HL-60 (cell line): ENCODE measurements at places on chromosomes 13 and 19.
A peak's percentile ranks its signal among the peaks of the same experiment; 100 is the strongest.

GRCh38 chr13:68234274-68234673 is 1004.1 kb upstream of the PCDH9 start:
- no peak for DNase-seq

DNA sequence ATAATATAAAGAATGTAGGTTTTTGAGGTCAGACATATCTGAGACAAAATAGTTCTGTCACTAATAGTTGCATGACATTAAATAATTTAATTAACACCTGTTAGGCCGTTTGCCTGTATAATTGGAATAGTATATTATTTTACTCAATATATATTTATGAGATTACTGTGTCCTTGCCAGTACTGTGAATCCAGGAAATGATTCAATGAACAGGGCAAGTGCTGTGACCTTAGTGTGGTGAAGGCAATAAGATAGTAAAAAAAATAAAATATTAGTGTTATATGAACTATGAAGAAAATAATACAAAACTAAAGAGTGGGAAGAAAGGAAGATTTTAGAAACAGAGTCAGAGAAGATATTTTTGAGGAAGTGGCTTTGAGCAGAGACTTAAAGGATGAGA is 403.7 kb downstream of the PCDH9 start:
- no peak for DNase-seq

- no peak for DNase-seq
These were observed 107.5 kb downstream of the MYCBP2 start for GRCh38 chr13:77219401-77219800.

DNA sequence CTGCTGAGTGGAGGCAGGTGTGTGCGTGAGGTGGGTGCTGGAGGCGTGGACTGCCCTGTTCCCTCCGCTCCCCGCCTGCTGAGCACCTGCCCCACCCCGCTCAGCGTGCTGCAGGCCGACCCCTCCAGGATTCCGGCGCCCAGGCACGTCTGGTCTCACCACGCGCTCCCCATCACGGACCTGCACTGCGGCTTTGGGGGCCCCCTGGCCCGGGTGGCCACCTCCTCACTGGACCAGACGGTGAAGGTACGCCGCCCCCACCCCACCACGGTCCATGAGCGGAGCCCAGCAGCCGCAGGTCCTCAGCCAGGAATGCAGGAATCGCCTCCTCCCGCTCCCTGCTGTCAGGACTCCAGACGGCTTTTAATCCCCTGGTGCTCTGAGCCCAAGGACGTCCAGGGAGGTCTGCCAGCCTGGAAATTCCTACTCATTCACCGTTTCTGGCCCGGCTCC is 6.0 kb downstream of the WDR18 start:
- no peak for DNase-seq

DNA sequence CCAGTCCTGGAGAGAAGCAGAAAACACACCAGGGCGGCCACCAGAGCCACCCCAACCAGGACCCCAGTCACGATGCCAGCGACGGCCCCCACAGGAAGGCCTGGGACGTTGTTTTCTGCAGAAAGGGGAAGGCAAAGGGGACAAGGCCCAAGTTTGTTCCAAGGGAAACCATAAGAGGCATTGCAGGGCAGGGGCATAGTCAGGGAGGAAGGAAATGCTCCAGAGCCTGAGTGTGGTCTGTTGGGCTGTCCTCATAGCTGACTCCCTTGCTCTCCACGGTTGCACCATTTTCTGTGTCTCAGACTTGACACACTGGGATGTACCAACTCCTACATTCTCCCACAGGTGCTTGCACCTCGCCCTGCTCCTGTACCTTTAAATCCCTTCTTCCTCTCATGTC is 5.2 kb downstream of the CEACAM4 start:
- peak; percentile 96 for DNase-seq

- DNase-seq = no peak
These were observed 5.3 kb downstream of the USHBP1 start for GRCh38 chr19:17259118-17259780.

DNA sequence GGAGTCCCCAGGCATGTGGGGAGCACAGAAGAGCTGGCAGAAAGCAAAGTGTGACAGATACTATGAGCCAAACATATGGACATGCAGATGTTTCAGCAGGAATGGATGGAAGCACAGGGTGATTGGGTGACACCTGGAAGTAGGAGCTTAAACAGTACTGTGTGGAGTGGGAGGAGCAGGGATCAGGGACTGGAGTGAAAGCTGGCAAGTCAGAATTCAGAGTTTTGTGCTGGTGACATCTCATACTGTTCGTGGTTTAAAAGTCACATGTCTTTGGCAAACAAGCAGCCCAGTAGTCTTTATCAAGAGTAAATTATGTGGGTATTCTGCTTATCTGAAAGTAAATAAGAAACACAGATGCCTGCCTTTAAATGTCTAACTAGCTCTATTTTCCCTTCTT is 408.2 kb downstream of the COG6 start:
- DNase-seq = no peak

GRCh38 chr19:50659318-50660087 is 10.3 kb downstream of the C19orf81 start:
- DNase-seq = no peak

GRCh38 chr13:44790289-44790688 is 199.0 kb downstream of the NUFIP1 start:
- DNase-seq = no peak

GRCh38 chr19:29777781-29778309 is 33.9 kb upstream of the CCNE1 start:
- DNase-seq = no peak

- no peak for DNase-seq
These were observed 38.0 kb upstream of the C13orf42 start for GRCh38 chr13:51148952-51149573.

DNA sequence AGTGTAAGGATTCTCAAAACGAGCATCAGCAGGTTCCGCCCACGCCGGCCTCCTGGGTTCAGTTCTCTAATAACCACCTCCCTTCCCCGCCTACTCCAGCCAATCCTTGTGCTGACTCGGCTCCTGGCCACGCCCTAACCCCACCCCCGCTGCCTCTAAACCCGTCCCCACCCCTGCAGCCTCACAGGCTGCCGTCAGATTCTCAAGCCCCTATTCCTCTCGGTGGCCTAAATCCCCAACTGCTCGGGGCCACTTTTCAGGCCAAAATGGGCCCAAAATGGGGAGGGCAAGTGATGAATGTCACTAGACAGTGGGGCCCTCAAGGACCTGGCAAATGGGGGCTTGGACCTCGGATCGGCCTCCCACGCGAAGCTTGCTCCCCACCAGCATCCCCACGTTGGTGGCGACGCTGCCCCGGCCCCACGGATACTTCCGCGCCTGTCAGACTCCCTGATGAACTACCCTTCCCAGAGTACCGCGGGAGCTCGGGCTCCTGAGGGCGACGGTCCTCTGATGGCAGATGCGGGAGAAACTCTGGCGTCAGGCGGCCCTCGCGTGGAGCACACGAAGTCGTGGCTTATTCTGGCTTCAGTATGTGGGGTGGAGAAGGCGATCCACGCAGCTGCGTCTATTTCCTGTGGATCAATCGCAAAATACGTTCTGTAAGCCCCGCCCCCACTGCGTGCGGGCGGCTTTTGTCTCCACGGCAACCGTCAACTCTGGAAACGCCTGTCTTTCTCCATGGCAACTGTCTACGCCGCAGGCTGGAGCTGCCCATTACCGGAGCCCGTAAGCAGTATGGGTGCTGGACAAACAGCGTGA is 24.8 kb downstream of the ZNF473 start:
- DNase-seq = peak; percentile 44

GRCh38 chr13:93964146-93964512 is 515.4 kb downstream of the DCT start:
- no peak for DNase-seq

DNA sequence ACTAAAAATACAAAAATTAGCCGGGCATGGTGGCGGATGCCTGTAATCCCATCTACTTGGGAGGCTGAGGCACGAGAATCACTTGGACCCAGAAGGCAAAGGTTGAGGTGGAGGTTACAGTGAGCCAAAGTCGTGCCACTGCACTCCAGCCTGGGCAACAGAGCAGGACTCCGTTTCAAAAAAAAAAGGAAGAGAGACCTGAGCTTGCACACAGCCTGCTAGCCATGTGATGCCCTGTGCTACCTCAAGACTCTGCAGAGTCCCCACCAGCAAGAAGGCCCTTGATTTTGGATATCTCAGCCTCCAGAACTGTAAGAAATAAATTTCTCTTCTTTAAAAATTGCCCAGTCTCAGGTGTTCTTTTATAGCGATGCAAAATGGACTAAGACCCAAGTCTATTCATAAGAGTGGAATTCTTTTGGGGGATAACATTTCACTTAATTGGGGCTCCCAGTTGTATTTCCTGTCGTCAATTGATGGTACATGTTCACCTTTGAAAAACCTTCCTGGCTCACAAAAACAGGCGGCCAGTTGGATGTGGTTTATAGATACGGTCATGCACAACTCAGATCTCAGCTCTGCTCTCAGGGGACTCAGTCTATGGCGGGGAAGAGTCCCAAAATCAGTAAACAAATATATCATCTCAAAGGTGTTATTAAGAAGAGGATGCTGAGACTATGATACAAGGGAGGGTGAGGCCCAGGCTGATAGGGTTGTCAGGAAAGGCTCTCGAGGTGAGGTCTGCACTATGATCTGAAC is 2.4 kb upstream of the CHERP start:
- DNase-seq = no peak

DNA sequence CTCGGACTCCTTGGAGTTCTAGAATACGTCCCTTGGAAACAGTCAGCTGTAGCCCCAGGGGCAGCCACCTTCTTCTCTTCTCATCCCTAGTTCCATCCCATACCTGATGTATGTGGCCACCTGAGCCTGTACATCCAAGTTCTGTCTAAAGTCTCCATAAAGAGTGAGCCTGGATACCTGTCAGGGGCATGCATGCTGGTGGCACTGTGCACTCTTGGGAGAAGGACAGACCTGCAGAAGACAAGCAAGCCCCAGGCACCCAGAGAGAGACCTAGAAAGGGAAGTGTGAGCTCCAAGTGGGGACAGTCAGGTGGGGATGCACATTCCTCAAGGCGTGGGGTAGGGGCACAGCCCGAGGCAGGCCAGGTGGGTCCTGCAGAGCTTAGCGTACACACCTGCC is 21.4 kb downstream of the SIAH3 start:
- no peak for DNase-seq

DNA sequence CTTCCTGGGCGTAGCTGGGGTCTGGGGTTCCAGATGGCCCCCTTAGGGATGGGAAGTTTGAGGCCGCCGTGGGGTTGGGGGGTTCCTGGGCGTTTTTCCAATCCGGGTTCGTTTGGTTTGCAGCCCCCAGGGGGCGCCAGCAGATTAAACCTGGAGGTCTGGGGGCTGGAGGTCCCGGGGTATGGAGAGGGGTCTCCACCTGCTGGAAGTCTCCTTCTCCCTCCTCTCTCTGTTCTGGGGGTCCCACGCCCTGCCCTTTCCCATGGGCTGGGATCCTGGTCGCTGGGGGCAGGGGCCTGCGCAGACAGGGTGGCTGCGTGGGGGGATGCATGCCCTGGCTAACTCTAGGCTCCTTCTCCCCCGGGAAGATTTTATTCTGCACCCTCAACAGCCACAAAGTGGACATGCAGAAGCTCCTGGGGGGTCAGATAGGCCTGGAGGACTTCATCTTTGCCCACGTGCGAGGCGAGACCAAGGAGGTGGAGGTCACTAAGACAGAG is 899 bp downstream of the GIPC3 start:
- no peak for DNase-seq

DNA sequence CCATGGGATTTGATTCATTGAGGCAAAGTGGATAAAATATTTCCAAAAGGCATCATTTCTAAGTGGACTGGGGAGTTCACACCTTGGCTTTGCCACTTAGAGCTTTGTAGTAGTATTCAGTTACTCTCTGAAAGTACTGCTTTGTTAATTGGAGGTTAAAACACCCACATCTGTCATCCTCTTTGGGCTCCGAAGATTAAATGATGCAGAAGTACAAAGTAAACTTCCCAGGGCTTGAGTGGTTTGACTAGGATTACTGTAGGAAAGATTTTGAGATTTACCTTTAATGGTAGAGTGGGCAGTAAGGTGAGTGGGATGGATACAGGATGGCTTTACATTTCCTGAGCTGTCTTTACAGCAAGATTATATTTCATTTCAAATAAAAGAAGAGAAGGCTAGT is 42.4 kb downstream of the WASF3 start:
- DNase-seq = no peak

- no peak for DNase-seq
These were observed 307.1 kb downstream of the OXGR1 start for GRCh38 chr13:96687191-96687590.

DNA sequence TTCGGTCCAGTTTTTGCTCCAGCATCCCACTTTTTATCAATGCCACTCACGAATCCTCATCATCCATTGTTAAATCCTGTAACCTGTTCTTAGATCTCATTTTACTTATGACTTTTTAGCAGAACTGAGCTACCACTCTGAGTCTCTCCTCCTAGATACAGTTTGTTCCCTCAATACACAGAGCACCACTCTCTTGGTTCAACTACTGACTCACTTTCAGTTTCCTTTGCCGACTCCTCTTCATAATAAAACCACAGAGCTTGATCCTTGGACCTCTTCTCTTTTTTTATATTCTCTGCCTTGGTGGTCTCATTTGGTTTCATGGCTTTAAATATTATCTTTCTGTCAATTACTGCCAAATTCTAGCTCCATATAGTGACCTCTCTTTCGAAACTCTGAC is 150.3 kb downstream of the SLITRK5 start:
- DNase-seq = no peak

DNA sequence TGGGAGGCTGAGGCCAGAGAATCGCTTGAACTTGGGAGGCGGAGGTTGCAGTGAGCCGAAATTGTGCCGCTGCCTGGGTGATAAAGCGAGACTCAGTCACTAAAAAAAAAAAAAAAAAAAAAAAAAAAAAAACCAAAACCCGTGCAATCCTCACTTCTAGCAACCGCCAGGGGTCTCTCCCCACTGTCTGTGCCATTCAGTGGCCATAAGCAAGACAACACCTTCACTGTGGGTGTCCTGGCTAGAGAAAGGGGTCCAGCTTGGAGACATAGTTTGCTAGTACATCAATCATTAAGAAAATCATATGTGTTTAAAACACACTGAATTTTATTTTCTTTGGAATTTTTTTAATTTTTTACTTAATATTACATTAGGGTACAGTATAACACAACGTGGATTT is 68.2 kb downstream of the RASL11A start:
- no peak for DNase-seq
